ENCODE measurements at places on chromosomes 7 and 10. TPM values are rescaled to one million over a fixed set of nuclear protein-coding genes. Genes with fewer than 3 reads are reported as not detected.

CYP3A7 gene
- 0.46 TPM for total RNA-seq

PIK3CG gene
- not detected for total RNA-seq

MRPS17 gene
- 20.1 TPM for total RNA-seq

DNA sequence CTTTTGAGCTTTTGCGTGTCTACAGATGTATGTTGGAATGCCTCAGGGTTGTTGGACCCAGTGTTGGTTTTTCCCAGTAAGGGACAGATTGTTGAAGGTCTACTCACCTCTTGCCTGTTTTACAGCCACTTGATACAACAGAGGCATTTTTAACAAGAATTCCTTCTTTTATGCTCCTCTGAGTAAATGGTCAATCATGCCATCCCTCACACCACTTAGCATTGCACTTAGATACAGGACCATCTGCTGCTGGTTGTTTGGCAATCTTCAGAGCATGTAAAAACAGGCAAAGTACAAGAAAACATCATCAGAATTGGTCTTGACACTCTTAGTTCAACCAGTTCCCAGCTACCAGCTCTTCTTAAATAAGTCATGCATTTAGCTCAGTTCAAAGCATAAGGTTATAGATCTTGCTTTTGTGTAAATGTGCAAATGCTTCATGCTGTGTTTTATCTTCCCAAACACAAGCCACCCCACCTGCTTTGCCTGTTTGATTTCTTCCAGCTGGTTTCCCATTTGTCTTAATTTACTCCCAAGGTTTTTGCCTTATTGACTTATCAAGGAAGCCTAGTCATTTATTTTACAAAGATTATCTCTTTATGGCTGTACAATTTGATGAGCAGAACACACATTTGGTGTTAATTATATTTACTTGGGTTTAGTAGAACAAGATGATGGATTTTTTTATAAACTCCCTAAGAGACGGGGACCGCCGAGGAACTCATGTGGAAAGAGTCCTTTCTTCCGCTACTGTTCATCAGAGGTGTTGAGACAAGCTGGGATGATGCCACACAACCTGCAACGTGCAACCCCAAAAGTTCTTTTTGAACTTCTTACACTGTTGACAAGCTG is 136.6 kb downstream of the AHR start:
- DNase-seq: no peak

- no peak for DNase-seq
Observed at GRCh38 chr7:101804088-101804963, 13.1 kb upstream of the CUX1 start.

- no peak for DNase-seq
Observed at GRCh38 chr7:94410413-94411187, 15.9 kb downstream of the COL1A2 start.

- DNase-seq: no peak
Observed at GRCh38 chr7:131076711-131077181, 250.9 kb upstream of the MKLN1 start.

DNA sequence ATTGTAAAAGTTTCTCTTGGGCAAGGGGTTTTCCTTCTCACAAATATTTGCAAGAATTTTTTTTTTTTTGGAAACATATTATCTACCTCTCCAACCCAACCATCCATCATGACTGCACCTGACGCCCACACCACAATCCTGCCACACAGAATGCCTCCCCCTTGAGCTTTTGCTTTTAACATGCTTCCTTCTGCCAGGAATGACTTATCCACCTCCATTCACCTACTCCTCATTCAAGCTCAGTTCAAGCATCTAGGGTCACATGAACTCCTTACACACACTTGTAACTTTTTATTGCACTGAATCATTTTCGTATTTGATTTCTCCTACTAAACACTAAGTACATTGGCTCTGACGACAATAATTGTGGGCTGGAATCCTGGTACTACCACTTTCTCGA is 660.1 kb upstream of the AUTS2 start:
- DNase-seq: no peak

DNA sequence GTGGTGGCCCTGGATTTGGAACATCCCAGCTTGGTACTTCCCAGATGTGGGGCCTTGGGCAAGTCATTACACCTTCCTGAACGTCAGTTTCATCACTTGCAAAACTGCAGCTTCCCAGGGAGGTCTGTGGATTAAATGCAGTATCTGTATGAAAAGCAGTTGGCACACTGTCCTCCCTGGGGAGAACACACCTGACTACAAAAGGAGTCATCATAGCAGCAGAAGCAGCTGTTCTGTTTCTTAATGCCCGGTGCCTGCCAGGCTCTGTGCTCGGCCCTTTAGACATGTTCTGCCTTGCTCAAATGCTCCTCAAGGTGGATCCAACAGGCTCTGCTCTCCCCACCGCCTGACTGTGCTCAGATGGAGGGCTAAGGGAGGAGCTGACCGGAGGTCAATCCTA is 31.0 kb downstream of the CDCA7L start:
- DNase-seq: no peak

Measured in type B pancreatic cell (in vitro differentiated cells).